ENCODE measurements at places on chromosomes 2 and 18.

- DNase-seq, result no peak
Measured at GRCh38 chr2:73415906-73416305, 30.3 kb downstream of the ALMS1 start.

DNA sequence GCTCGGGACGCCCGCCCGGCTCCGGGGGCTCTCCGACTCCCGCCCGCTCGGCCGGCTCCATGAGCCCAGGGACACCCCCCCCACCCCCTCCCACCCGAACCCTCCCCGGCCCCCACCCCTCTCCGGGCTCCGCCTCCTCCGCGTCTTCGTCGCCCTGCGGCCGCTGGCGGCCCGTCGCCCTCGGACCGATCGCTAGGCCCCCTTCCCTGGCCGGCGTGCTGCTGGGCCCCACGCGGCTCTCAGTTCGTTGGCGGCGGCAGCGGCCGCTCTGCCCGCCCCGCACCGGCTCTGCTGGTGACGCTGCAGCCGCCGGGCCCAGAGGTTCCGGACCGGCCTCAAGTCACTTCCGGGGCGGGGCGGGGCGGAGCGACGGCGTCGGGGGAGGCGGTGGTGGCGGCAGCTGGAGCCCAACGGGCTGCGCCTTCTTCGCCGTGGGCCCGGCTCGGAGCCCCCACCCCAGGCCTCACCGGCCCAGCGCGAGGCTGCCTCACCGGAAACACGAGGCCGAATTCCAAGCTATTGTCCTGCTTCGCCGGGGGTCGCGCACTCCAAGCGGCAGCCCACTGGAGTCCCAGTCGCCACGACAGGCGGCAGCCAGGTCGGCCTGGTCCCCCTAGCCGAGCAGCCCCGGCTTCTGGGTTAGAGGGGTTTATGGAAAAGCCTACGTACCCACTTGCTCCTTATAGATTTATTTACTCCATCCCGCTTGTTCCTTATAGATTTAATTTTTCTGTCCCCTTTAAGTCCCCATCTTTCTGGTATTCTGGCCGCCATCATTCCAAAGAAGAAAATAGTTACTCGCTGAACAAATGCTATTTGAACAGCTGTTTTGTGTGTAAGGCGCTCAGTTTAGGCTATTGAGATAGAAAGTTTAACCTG, at the start of gene PSME4:
PSME4 (minus strand) TSS at position 270 of the 879 bp plus-strand sequence; CDS start at position 61, 209 bp downstream.
- peak; percentile 91 for DNase-seq

DNA sequence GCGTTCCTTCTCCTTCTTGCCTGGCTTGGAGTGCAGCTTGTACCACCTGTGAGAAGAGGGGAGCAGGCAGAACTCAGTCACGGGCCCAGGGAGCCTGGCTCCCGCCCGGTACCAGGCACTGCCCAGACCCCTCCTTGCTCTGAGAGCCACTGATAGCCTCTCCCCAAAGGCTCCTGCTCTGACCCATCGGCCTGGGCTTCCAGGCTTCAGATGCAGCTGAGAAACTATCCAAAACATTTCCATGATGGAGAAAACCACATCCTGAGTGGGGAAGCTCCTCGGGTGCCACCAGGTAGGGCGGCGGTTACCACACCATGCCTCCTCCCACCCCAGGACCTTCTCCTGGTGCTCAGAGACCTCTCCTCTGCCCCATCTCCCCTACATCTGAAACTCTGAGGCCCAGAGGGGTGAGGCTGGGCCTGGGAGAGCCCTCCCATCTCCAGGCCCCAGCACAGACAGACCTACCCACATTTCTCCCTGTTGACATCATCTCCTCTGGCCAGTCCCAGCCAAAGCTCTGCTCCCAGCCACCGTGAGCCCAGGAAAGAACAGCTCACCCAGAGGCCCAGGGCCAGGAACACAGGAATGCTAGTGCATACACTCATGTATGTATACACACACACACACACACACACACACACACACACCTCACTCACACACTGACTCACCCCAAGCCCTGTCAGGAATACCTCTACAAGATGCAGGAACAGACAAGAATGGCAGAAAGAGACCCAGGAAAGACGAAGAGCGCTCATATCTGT, 17.9 kb upstream of the SFXN5 start:
- no peak for DNase-seq

DNA sequence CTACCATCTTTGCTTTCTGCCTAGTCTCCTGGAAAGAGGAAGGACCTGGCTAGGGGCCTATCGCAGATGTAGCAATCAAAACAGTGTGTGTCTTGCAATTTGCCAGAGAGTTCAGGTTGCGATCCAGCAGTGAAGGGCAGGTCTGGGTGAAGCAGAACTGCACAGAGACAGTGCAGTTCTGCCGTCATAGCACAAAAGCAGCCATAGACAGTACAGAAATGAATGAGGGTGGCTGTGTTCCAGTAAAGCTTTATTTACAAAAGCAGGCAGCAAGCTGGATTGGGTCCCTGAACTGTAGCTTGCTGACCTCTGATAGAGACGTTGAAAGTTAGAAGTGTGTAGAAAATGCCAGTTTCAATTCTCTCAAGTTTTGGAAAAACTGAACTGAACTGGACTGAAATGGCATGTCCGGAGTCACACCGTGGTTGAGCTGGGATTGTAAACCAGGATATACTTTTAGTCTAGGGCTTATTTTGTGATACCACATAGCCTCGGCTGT, 186.8 kb downstream of the LTBP1 start:
- DNase-seq, result no peak

DNA sequence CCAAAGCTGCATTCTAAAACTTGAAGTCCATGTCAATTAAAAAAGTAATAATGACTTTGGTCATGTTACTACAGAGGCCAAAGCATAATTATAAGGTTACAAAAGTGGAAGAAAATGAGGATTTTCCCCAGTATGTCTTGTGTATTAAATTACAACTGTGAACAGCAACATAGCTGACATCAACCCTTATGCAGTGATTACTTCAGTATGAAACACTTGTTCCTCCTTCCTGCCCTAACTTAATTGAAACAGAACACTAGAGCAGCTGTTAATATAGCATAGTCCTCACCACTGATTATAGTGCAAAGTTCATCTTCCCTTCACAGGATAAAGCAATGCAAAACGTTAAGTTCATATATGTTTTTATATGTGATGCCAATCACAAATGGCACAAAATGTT, 29.9 kb downstream of the EPB41L3 start:
- no peak for DNase-seq

DNA sequence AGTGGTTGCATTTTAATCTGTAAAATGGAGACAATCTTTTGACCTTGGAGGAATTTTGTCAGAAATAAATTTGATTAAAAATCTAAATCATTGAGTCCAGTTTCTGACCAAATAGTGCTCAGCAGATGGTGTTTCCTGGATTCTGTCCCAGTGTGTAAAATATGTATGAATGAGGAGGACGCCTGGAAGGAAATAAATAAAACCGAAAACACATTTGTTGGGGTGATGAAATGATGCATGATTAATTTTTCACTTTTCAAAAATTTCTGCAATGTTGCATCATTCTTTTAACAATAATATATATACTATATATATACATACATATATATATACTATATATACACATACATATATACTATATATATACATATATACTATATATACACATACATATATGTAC, 261.1 kb upstream of the TRIB2 start:
- no peak for DNase-seq

GRCh38 chr18:51540562-51540961, 343.1 kb upstream of the MEX3C start:
- no peak for DNase-seq

DNA sequence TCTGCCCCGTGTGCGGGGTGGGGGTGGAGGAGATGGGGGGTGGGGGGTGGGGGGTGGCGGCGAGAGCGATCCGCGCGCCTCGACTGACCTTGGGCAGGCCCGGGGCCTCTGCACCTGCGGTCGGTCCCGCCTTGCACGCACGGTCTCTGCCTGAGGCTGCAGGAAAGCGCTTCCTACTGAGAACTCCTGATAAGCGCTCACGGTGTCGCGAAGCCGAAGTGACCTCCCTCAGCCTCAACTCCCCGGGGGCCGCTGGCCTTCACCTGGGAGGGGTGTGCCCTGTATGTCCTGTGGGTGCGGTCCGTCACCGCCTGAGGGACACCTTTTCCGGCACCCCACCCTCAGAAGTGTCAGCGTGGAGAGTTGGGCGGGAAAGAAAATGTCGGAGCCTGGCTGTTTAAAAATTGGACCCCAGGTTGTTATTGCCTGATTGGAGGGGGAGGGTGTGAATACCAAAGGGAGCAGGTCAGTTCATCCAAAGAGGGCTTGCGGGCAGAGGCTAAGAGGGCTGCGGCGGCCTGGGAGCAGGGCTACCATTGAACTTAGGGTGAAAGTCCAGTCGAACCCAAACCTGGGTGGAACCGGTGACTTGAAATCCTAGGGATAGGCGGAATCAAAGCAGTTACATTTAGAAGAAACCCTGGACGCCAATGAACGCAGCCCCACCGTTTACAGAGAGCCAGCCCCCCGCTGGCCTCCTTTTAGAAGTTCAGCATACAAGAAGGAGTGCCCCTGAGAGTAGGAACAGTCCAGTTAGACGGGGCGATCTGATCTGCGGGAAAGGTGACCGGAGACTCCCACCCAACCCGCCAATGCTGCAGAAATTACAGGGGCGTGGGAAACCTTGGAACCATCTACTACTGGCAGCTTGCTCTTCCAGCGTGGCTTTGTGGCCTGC, 1.2 kb downstream of the MAL start:
- DNase-seq, result no peak

- no peak for DNase-seq
Measured at GRCh38 chr2:72886505-72887031, 640 bp upstream of the SPR start.

DNA sequence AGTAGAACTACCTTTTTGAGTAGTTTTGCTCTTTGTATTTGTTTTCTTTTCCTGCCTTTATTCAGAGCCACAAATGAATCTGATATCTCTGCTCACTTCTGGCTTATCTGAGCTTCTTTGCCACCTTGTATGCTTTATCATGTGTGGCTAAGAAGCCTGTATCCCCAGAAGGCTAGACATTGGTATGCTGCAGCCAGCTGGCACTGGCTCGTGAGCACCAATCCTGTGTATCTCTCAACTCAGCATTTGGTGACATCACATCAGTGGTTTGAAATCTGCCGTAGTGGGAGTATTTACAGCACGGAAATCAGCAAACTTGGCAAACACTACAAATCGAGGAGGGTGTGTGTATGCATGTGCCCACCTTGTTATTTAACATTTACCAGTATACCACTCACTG, 183.7 kb upstream of the LHCGR start:
- DNase-seq, result no peak

Measured in naive thymus-derived CD8-positive, alpha-beta T cell (primary cell).